CD8-positive, alpha-beta memory T cell (primary cell): ENCODE measurements at places on chromosomes 16 and 17. TPM values are rescaled to one million over a fixed set of nuclear protein-coding genes. Genes with fewer than 3 reads are reported as not detected.

GRCh38 chr17:27882162-27882840, 10.9 kb downstream of the LYRM9 start:
- no peak for DNase-seq

- DNase-seq, result peak; percentile 81
Observed at GRCh38 chr17:39244600-39245570, 19.1 kb upstream of the STAC2 start.

The MYLK3 gene
- total RNA-seq, result 0.20 TPM

DNA sequence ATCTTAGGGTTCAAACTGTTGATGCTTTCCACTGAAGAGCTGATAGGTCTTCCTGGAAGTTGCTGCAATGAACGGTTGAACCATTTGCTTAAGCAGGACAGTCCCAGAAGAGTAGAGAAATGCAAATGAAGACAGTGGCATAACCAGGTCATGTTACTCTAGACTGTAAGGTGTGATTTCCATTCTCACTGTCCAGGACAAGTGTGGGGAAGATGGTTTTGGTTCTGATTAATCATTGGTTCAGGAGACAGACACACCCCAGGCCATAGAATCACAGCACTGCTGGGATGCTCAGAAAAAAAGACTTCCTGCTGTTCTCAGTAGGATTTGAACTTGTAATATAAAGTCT, 34.8 kb upstream of the XYLT2 start:
- no peak for DNase-seq

DNA sequence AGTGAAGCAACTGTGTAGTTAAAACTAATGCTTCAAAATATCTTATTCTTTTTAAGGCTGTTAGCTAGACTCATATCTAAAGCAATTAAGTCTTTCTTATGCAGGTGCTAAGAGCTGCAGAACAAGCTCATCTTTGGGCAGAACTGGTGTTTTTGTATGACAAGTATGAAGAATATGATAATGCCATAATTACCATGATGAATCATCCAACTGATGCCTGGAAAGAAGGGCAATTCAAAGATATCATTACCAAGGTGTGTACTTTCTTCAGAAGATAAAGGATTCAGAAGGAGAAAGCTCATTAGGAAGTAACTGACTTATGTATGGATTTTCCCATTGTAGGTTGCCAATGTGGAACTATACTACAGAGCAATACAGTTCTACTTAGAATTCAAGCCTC, 23.9 kb downstream of the PTRH2 start:
- no peak for DNase-seq

- DNase-seq, result no peak
Observed at GRCh38 chr16:28538733-28539596, at the start of gene NUPR1. TSS of gene NUPR1 (minus strand) at chr16:28538974. CDS start at chr16:28538907, 67 bp downstream.

- DNase-seq, result no peak
Observed at GRCh38 chr16:82055117-82055516, 20.1 kb downstream of the HSD17B2 start.

- DNase-seq, result no peak
Observed at GRCh38 chr17:76268991-76269981, 4.1 kb downstream of the UBALD2 start.

DNA sequence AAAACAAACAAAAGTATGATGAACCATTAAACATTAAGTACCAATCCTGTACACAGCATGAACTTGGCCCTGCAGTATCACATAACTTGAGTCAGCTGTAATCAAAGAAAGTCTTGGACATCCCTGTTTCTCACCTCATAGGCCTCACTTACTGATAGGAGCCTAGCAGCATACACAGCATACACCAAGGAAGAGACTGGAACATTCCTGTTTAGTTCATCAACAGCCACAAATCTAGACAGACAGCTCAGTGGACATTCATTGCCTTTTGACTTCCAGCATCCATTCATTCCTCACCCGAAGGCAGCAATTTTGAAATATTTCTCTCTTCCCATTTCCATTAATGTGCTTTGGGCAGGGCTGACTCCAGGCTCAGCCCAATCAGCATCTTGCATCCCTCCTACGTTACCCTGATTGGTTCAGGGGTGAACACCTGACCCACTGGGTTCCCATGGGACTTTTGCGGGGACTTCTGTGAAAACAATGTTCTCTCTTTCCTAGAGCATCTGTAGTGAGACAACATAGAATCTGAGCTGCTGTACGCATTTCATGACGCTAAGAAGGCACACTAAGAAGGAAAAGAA, 336.7 kb upstream of the ZFHX3 start:
- no peak for DNase-seq

DNA sequence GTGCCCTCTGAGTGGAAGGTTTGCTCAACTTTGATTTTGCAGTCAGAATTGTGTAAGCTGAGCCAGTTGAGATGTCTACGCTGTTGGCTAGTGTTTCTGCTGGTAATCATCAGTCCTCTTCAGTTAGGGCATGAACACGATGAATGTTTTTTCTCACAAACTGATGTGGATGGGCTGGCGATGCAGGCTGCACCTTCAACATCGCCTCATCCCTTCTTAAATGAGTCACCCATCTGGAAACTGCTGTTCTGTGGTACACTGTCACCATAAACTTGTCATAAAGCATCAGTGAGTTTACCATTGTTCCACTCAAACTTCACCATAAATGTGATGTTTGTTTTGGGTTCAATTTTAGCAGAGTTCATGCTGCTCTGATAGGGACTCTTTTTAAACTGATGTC, 8.4 kb downstream of the C16orf95 start:
- DNase-seq, result no peak

- DNase-seq, result peak; percentile 60
Observed at GRCh38 chr17:75720656-75721462, at the start of gene ITGB4. TSS of gene ITGB4 (plus strand) at chr17:75721459. CDS start at chr17:75724704, 3,245 bp downstream.

DNA sequence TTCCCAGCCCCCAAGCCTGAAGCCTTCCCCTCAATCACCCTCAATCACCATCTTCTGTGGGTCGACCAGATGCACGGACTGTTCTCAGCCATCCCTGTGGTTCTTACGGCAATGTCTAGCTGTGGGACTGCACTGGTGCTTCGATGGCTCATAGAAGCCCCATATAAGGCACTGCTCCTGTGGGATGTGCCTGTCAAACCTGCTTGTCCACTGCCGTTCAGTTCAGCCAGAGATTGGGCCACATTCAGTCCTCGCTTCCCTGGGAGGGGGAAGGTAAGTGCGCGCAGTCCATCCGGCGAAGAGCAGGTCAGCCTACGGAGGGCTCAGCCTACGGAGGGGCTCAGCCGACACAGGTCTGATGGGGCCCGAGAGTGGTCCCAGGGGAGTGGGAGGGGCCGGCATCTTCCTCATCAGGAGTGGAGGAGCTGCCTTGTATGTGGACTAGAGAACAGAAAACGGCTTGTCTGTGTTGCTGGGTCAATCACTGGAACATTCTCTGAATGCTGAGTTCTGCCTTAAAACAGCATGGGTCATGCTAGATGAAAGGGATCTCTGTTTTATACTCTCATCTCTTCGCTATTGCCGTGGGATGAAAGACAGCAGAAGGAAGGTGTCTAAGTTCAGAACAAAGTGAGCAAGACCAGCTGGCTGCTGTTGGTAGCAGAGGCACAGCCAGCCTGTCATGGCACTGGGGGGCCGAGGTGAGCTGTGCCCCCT, at the start of gene CARD14:
Gene CARD14, plus strand, starts transcription at position 247 of the 717 bp plus-strand sequence. CDS start 11,409 bp downstream, outside the sequence.
- no peak for DNase-seq

The MAFG gene
- total RNA-seq, result 34.7 TPM

- no peak for DNase-seq
Observed at GRCh38 chr16:84096447-84097005, 20.2 kb downstream of the MBTPS1 start.

- no peak for DNase-seq
Observed at GRCh38 chr17:39001703-39002637, 34.8 kb upstream of the FBXO47 start.

GRCh38 chr17:31566992-31567373, 175.5 kb downstream of the RAB11FIP4 start:
- no peak for DNase-seq

GRCh38 chr17:64155751-64156544, 26.0 kb upstream of the ERN1 start:
- no peak for DNase-seq

The QPRT gene
- total RNA-seq, result 3.5 TPM

- no peak for DNase-seq
Observed at GRCh38 chr16:84670063-84670462, 21.8 kb downstream of the KLHL36 start.

GRCh38 chr17:46854948-46855347, 3.6 kb downstream of the WNT9B start:
- DNase-seq, result no peak

The RFNG gene
- 18.1 TPM for total RNA-seq

DNA sequence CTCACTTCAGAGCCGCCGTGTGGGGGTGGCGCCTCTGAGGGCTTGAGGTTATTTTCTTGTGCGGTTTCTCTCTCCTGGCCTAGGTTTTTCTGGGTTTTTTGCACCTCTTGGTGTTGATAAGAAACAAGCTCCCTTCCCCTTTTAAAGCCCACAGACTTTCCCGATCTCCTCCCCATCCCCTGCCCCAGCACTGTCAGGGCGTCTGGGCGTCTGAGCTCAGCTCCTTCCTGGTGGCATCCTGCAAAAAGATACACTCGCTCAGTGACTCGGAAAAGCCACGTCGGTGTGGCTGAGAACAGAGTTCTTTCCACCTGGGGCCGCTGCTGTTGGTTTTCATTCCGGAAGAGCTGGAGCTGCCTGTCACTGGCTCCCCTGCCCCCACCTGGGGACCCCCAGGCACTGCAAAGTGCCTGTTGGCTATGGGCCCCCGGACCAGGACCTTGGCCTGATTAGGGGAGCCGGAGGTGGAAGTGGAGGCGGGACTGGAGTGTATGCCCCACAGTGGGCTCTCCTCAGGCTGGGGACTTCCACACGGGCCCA, 14.5 kb downstream of the BAIAP2 start:
- no peak for DNase-seq

DNA sequence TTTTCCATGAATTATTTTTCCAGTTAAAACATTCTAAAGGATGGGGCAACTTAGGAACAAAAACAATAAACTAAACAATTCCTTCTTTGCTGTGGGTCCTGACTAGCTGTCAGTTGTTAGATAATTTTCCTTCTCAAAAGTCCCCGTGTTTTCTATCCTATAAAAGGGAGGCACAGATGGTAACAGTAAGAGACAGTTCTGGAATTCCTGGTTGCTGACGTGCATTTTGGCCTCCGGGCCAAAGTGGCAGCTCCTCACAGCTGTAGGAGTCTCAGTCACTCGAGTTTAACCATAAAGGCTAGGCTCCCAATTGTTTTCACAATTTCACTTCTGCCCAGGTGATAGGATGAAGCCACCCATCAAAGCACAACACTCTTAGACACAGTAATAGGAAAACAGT, 77.0 kb upstream of the ZNF423 start:
- DNase-seq, result no peak

The CCR7 gene
- total RNA-seq, result 154 TPM

- DNase-seq, result no peak
Observed at GRCh38 chr17:17570140-17570797, 21.2 kb downstream of the PEMT start.

DNA sequence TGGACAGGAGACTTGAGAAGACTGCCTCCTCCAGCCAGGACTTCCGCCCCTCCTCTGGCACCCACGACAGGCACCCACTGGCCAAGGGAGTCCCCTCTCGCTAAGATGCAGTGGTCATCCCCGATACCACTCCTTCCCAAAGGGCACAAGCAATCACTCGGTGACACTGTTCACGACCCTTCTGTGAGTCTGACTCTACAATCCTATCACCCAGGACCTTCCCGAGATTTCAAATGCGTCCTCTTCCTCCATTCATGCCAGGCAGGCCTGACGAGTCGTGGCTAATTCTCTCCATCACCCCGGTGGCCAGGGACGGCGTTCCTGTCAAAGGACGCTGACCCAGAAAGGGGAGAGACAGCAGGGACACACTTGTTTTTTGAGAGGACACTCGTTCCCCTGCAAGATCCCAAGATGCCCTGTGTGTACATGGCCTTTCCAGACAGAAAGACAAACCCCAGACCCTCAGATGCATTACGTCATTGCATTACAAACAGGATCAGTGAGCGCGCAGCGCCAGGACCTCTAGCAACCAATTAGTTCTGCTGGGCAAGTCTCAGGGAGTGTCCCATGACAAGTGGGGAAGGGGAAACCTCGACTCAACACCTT, 12.2 kb downstream of the FBXO31 start:
- no peak for DNase-seq

DNA sequence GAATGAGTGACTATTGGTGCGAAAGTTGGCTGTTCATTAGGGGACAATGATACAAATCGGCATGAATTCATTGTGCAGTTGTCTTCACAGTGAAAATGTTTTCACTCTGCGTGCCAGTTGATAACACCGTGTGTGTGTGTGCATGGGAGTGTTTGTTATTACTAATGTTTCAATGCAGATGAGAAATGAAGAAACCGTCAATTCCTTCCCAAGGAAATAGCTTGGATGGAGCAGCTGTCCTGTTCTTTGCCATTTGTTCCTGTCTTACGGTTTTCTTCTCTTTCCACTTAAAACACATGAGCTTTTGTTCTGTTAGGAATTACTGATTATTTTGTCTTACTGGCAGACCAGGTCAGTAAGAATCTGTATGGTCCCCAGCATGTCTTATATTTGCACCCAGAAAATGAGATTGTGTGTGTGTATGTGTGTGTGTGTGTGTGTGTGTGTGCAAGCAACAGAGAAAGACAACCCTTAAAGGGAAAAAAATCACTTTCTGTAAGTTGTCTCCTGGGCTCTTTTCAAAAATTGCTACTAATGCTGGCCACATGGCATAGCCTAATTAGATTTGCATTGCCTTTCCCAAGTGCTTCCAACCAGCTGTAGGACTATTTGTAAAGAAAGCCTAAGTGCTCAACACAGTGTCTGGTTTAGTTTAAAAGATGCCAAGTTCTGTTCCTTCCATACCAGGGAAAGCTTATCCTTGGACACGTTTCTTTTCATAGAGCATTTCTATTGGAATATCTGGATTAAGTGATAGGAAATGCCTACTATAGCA, 23.8 kb downstream of the SHISA9 start:
- no peak for DNase-seq

DNA sequence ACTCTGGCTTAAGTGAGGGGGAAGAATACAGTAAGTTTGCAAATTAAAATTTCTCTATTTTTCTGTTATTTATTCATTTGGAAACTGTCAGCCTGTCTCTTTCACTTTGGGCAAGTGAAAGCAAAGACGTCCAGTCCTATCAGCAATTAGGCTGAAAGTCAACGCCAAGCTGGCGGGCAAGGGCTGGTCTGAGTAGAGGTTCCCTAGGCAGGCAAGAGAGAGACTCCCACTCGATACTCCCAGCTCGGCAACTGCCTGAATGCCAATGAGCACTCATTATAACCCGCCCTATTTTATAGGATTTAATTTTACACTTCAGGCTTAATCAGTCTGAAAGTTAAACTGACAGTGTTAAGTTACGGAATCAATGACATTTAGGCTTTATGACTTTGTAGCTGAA, 14.3 kb upstream of the SLC38A8 start:
- DNase-seq, result no peak

DNA sequence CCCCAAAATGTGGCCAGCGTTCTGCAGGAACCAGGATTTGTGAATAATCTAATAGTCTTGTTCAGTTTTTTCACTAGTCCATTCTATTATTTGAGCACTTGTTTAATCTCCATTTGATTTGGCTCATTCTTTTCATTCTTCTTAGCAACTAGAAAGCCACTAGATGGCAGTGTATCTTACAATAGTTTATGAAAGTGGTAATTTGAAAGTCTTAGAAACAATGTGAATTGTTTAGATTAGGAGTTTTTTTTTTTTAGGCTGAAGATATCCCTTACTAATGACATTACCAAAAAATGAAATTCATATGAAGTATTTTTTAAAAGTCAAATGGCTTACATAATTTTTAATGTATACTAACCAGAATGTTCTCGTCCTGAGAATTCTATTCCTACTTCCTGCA, 6.7 kb downstream of the ERI2 start:
- DNase-seq, result no peak

- DNase-seq, result no peak
Observed at GRCh38 chr17:16040710-16041251, 41.2 kb downstream of the TTC19 start.

- peak; percentile 6 for DNase-seq
Observed at GRCh38 chr16:30122604-30123160, 338 bp downstream of the MAPK3 start.

The TP53TG3 gene
- total RNA-seq, result not detected
